ENCODE measurements at places on chromosomes 6 and 20.

GRCh38 chr6:31734821-31735406 lies 1.4 kb downstream of the CLIC1 start:
- DNase-seq, result peak; percentile 80

DNA sequence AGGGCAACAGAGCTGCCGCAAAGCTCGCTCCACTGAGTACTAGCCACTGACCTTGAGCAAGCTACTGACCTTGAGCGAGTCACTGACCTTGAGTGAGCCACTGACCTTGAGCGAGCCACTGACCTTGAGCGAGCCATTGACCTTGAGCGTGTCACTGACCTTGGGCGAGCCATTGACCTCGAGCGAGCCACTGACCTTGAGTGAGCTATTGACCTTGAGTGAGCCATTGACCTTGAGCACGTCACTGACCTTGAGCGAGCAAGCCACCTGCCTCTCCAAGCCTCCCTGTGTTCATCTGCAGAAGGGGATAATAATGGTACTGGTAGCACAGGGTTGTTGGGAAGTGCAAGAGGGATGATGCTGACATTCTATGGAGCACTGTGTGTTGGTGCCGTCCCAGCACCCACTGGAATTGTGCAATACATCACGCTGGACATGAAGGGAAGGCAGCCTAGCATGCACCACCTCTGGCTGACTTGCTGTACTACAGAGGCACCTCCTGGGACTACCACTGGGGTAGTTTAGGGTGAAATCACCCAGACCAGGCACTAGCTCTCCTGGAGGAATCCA lies 60.2 kb downstream of the CTCFL start:
- DNase-seq, result no peak

DNA sequence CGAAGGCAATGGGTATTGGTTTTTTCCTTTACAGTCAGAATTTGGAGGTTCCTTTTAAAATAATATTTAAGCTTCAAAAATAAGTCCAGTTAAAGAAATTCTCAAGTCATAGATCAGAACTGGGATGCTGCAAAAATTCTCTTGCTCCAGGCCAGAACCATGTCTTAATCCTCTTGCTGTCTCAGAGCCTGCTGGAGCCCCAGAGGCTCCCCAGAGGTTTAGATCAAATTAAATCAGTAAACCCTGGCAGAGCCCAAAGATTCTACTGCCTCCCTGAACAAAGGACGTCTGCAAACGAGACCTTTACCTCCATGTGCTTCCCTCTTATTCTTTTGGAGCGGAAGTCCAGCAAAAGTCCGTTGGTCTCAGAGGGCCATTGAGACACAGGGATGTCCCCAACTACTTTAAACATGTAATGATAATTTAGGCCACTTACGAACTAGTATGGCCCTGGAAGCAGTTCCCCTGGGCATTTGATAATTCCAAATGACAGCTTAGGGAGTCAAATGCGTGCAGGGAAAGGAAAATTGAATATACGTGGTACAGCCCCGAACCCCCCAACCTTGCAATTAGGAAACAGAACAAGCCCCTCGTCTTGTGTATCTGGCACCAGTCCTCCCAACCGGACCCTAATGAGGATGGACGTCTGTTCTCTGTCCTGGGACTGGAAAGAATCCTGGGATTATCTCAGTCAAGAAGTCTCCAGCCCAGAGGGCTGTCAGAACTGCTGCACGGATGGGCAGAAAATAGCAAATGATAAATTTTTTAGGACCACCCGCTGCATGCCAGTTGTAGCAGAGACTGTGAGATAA lies 31.5 kb downstream of the SULF2 start:
- no peak for DNase-seq

- no peak for DNase-seq
Measured at GRCh38 chr6:134007077-134007476, 45.3 kb downstream of the SLC2A12 start.

- DNase-seq, result no peak
Measured at GRCh38 chr6:156659822-156660198, 117.4 kb upstream of the ARID1B start.

Measured in CD4-positive, alpha-beta T cell treated with Interleukin-4 for 4 hours (primary cell).